D721Med (cell line): ENCODE measurements at places on chromosomes 5 and 9.

DNA sequence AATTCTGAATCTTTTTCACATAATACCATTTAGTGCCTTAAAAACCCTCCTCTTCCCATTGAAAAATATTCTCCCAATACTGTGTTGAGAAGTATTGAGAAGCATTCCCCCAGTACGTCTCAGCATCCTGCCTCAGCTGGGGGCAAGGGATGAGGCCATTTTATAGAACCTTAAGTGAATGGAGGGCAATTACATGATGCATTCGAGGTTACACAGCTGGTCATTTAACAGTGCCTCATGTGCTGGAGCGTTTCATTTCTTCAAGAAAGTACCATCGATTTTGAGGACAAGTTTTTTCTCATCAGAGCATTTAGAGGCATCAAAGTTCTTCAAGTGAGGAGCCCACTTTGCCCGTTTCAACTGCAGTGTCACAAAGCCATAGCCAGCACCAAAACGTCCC lies 135.6 kb downstream of the DOCK2 start:
- no peak for DNase-seq

DNA sequence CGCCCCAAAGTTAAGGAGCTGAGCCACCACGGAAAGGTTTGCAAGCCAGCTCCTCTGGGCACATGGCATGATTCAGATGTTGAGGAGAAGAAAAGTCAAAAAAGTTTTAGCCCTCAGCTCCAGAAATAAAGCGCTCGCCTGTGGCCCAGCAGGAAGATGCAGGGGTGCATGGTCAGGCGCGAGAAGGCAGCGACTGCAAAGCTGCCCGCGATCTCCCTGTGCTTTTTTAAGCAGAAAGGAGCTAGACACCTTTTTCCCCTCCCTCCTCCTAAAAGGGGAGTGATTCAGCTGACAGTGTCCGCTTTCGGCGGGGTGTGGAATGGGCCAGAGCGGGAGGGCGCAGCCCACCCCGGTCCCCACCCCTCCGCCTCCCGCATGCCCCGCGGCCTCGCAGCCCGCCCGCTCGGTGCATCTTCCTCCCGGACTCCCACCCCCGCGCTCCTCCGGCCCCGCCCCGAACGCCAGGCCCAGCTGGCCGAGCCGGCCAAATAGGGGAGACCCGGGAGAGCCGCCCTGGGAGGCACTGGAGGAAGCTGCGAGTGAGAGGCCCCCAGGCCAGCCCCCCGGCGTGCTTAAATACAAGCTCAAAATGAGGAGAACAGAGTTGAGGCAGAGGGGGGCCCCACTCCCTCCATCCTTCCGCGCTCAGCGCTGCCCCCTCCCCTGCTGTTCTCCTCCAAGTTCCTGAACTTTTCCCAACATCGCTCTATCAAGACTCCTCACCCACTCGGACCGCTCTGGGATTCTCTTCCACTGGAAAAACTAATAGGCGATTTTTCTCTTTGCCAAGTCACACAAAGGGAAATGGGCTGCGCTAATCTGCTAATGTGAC lies at the start of gene ADAMTS12:
ADAMTS12 (minus strand) TSS at position 203 of the 832 bp plus-strand sequence; CDS start at position 69, 134 bp downstream.
- DNase-seq, result no peak

- DNase-seq, result no peak
These were observed 130.9 kb upstream of the SLC30A5 start for GRCh38 chr5:68962757-68963484.

- no peak for DNase-seq
These were observed 87.8 kb upstream of the HSPA9 start for GRCh38 chr5:138663009-138663408.

DNA sequence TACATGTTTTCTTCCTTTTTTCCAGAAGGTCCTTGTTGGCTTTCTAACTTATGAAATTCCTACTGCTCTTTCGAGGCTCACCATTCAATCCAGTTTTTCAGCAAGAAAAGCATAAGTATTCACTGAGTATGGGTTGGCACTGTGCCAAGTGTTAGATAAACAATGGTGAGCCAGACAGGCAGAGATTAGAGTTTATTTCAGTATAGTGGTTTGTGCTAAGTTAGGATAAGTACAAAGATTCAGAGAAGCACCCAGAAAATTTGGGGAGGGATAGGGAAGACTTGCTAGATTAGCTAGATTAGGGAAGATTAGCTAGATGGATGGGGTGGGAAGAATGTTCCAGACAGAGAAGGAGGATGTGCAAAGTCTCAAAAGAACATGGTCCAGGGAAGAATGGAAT lies 122.9 kb downstream of the OXCT1 start:
- DNase-seq, result no peak

DNA sequence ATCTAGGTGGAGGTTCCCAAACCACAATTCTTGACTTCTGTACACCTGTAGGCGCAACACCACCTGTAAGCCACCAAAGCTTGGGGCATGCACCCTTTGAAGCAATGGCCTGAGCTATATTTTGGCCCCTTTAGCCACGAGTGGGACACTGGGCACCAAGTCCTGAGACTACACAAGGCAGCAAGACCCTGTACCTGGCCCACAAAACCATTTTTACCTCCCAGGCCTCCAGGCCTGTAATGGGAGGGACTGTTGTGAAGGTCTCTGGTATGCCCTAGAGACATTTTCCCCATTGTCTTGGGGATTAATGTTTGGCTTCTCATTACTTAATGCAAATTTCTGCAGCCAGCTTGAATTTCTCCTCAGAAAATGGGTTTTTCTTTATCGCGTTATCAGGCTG lies 24.6 kb upstream of the FAM151B start:
- no peak for DNase-seq

GRCh38 chr9:128294142-128294541 lies 18.1 kb downstream of the SWI5 start:
- no peak for DNase-seq

DNA sequence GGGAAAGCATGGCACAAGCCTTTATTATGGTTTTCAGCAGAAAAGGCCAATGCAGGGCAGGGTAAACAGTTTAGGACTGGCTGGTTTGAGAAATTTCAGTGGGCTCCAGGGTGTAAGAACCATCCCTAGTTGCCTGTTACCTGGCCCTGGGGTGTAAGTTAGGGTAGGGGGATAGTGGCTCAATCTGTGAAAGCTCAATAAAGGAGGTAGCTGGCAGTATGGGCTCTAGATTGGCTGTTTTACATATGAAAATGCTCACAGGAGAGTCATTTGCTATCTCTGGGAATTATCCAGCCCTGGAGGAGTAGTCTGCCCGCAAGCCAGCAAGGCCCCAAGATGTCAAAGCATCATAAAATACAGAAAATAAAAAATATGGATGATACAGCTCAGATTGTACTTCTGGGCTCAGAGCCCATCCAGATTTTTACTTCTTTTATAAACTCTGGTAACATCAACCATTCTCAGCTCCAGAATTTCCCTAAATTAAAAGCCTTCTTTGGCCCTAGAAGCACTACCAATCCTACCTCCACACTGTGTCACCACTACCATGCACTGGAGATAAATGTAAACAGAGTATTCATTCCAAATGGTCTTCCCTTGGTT lies 31.1 kb downstream of the SSBP2 start:
- DNase-seq, result no peak

GRCh38 chr5:6814816-6815215 lies 101.6 kb downstream of the TENT4A start:
- no peak for DNase-seq

GRCh38 chr9:92605224-92605623 lies 64.7 kb downstream of the IPPK start:
- no peak for DNase-seq

DNA sequence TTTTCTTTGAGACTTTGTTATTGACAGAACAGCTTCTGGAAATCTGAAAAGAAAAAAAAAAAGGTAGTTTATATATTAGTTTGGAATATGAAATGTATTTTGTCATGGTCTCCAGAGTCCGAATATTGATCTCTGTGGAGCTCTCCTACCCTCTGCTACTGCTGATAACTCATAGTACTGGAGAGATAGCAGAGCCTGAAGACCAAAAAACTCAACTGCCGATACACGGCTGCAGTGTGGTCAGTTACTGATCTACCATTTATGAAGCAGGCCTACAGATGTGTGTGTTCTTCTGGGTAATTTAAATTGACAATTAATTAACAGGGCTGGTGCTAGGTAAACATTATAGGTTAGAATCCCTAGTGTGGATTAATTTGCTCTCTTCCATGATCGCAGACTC lies 3.8 kb upstream of the FAM120A start:
- DNase-seq, result no peak

GRCh38 chr5:149693021-149693420 lies 37.1 kb upstream of the PPARGC1B start:
- no peak for DNase-seq

- DNase-seq, result no peak
These were observed 158.5 kb downstream of the NTRK2 start for GRCh38 chr9:84828046-84828445.

DNA sequence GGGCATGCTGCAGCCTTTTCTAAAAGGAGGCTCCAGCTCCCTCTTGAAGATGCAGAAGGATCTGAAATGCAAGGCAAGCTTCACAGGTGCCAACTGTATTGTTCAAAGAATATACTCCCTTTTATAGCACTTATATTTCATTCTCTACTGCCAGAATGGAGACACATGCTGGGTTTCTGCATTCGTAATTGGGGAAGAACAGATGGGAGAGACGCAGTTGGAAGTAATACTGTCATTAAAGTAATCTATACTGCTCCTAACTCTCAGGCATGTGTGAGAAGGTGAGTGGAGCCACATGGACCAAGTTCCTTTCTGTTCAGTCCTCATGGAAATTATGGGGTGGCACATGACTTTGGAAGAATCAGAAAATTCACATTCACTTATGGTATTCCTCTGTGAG lies 226.4 kb downstream of the TRIM32 start:
- no peak for DNase-seq

GRCh38 chr5:173232499-173233346 lies 2.3 kb downstream of the NKX2-5 start:
- no peak for DNase-seq

DNA sequence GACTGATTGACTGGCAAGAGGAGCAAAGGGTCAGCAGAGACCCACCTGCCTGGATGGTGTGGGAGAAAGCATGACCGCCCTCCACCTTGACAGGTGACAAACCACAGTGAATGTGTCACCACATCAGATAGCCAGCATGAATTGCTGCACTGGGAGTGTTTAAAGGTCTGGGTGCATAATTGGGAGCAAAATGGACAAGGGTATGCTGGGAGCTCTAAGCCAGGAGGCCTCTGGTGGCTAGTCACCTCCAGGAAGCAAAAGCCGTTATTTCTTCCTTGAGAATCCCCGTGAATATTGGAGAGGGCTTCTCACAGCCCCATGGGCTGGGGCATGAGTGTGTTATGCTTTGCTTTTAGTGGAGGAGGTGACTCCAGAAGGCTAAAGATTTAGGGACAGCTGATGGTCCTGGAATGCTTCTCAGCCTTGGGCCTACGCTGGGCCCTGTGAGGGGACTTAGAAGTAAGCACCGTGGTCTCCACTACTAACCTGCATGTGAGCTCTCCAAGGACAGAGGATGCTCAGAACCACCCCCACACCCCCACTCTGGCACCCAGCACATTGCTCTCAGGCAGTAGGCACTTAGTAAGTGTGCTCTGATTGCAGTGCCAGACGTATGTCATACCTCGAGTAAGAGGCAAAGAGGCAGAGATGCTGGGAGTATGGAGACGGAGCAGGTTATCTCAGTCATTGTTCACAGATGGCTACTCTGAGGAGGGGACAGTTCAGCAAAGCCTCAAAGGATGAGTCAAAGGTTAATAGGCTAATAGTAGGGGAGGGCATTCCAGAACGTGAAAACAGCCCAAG lies 9.1 kb upstream of the IRF1 start:
- DNase-seq, result no peak

GRCh38 chr5:122766130-122766529 lies 8.8 kb upstream of the SNX2 start:
- DNase-seq, result no peak
